Hippocampal formation (tissue), 2 donors: ENCODE measurements at places on chromosomes 12 and 14.

DNA sequence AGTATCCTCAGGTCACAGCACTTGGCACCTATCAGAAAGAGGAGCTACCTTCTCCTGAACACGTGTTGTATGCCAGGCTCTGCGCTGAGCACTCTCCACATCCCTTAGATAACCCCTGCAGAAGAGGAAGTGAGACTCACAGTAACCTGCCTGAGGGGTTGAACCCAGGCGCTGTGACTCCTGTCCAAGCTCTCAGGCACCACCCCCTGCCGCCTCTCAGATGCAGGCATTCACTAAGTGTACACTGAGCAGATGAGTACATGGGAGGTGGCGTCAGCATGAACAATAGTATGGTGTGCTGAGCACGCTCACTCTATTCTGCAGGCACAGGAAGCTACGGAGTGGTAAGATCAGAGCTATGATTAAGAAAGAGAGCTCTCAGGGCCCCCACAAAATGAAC, 21.0 kb upstream of the RIC8B start:
- no peak for DNase-seq

DNA sequence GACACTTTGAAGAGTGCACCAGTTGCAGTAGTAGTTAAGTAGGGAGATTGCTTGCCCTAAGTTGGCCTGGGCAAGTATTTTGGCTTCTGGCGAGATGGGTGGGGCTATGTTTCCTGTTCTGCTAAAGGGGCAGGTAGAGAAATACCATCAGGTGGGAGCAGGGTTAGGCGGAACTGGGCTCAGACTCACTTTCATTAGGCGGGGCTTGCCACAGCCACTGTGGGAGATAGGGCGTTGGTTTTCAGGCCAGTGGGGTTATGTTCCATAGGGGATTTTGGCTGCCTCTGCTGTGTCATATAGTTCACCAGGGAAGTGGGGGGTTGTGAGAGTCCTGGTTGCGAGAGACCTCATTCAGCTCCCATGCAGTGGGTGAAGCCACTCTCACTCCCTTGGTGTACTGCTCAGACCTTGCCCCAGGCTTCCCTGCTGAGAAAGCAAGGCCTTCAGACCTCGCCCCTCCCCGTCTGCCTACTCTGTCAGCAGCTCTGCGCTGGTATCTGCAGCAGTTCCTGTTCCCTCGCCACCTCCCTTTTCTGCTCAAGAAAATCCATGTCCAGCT, 43.3 kb downstream of the AEBP2 start:
- DNase-seq: no peak

DNA sequence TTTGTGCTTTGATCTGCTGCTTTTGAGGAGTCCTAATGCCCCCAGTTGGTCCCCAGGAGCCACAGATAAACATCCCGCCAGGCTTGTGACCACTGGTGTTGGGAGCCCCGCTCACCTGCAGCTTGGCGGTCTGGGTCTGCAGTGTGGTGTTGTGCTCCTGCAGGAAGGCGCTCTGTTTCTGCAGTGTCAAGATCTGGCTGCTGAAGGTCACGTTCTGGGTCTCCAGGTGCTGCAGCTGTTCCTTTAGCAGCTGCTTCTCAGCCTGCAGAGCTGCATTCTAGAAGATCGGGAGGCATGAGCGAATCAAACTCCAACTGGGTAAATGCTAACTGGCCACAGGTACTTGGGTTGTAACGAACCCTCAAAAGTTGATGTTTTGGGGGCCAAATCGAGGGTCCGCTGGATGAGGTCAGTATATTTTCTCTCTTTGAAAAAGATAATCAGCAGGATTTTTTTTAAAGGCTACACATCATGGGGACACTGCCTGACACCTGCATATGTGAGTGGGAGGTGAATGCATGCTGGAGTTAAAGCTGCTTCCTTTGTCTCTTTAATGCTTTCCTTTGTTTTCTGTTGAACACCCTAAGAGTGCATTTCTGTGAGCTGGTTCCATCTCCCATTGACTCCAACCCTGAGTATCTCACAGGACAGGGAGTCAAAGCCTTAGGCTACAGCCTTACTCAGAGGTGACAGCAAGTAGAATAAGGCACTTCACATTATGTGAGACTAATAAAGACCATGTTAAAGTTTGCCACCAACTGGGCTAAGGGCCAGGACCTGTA, 61.3 kb upstream of the GPR68 start:
- DNase-seq: no peak

GRCh38 chr14:61152851-61153364, 128.2 kb downstream of the TMEM30B start:
- DNase-seq: no peak

DNA sequence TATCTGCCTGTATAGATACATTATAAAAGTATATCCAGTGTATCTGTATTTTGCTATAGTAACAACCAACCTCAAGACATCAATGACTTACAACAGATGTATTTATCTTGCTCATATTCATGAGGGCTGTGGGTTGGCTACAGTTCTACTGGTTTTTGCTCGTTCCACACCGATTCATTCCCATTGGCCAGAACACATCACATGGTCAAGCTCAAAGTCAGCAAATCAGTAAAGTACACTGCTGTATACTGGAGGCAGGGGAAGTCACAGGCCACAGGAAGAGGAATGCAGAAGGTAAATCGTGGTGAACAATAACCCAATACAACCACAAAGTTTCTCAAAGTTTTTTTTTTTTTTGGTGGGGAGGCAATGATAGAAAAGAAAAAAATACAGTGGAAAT, 180.0 kb upstream of the CDKN3 start:
- DNase-seq: no peak

GRCh38 chr12:11854011-11854499, 204.6 kb downstream of the ETV6 start:
- DNase-seq: no peak

- no peak for DNase-seq
Observed at GRCh38 chr14:59407246-59408010, 57.8 kb downstream of the GPR135 start.

DNA sequence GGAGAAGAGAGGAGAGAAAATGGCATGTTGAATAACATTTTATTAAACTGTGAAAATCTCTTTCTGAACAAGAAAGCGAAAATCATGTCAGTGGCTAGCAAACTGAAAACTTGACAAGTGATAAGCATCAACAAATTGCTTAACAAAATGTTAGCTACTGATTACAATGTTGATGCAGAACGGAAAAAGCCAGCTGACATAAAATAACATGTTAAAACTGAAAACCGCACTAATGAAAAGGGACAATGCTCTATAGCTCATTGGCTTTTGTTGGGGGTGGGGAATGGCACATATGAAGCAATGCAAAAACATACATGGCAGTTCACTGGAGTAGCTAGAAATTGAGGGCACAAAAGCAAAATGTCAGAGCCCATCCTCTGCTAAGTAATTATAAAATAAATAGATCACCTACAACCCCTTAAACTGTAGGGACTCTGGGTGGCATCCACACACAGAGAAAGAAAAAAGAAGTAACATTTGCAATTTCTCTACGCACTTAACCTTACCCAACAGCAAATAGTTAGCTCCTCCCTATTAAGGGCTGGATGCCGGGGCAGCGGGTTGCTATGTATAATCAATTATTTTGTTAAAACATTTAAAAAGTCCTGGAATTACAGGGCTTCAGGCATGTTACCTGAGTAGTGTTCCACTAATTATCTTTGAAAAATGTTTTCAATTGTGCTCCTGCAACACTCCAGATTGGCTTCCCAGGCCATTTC, 129.2 kb upstream of the USP15 start:
- no peak for DNase-seq

DNA sequence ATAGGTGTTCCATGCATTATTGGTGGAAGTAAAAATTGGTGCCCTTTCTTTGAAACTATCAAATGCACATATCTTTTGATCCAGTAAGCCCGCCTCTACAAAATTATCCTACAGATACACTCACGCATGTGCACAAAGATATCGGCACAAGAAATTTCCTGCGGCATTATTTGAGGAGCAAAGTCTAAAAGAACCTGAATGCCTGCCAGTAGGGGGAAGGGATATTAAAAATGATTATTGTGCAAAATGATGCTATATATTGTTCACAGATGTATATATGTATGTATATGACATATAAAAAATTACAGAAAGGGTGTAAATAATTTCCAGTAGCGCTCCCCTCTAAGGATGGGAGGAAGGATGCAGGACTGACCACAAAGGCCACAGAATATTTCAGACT, 24.7 kb upstream of the ADIPOR2 start:
- no peak for DNase-seq

GRCh38 chr14:22497671-22498093, 91.3 kb downstream of the DAD1 start:
- no peak for DNase-seq

- DNase-seq: no peak
Observed at GRCh38 chr14:67971627-67972625, 152.3 kb downstream of the RAD51B start.

DNA sequence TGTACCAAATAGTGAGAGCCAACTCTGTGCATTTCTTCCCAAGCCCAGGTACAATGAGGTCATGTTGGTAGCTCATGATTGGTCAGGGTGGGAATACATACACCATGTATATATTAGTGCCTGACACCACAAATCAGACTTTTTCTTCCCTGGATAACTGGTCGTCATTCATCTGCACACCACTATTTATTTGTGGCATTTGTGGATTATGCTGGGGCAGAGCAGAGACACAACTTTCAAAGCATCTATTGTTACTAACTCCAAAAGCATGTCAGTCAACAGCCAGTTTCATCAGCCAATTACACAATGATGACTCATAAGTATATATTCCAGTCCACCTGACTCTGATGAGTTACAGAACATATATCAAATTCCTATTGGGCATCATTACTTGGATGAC, 181.7 kb downstream of the ADAMTS20 start:
- DNase-seq: no peak

GRCh38 chr14:74203639-74204038, 35.6 kb upstream of the VSX2 start:
- DNase-seq: peak; percentile 7

GRCh38 chr14:92453691-92454090, 59.9 kb upstream of the RIN3 start:
- no peak for DNase-seq

DNA sequence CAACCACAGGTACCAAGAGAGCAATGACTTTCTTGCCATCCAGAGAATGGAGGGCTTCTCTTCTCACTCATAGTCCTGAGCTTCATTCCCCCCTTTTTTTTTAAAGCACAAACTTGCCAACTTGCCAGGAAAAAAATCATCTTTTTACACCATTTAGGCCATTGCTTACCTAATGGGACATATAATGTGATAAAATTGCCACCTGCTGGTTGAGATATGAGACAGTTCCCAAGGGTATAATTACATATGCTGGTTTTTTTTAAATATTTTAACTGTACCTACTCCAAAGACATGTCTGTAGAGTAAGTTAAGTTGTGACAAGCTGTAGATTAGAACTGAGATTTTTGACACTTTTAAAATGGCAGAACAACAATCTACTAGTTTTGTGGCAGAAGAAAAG, 519.1 kb upstream of the SEL1L start:
- DNase-seq: no peak

DNA sequence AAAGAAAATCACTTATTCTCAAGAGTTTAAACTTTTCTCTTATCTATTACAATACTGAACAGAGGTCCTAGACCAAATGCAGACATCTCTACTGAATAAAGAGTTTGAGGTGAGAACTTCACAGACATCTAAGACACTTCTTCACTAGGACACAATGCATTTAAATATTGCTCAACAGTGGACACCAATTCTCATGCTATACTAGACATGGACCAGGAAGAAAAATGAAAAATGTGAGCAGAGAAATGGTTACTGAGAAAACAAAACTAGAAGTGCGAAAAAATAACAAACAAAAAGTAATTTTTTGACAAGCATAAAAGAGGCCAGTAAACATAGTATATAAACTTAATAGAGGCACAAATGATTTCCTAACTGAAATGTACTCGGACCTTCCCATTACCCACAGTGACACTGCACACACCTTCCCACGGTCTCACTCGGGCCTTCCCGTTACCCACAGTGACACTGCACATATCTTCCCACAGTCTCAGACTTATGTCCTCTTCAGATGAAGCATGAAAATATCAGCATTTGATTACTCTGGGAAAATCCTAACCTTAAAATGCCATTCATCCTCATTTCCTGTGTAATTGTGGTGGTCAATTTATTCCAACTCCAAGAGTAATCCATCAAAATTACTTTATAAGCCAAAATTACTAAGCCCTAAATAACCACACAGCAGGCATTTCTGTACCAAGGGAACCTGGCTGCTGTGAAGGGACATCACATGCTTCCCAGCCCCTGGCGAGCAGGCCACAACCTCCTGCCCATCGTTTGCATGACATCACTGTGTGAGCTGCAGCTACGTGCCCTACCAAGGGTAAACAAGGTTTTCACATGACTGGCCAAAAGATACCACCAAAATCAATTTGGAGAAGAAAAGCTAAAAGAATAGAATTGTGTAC, 6.4 kb downstream of the SLC15A4 start:
- peak; percentile 20 for DNase-seq

DNA sequence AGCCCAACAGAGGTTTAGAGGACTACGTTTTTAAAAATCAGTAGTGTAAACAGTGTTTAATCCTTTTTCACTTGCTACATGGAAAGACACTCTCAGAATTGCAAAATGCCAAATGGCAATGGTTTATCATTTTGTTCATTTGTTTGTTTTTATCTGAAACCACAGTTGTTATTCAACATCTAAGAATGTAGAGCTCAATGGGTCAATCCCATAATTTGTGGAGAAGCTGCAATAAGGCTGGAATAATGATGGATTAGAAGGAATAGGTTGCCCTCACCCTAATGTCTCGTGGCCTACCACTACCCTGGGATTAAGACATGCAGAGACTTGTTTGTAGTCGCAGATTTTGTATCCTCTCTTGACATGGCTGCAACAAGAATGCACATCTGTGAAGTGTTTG, 115.7 kb downstream of the LLPH start:
- no peak for DNase-seq

DNA sequence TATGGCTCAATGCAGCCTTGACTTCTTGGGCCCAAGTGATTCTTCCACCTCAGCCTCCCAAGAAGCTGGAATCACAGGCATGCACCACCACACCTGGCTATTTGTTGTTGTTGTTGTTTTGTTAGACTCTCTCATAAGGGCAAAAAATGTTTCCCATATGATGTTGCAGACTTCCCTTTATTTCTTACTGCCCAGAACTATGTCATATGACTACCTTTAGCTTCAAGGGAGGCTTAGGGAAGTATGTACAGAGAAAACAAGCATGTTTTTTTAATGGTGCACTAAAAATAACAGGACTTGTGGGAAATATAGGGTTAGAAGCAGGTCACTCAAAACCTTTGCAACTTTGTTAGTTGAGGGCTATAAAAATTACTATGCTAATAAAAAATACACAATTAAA, 4.3 kb upstream of the GPR19 start:
- no peak for DNase-seq

DNA sequence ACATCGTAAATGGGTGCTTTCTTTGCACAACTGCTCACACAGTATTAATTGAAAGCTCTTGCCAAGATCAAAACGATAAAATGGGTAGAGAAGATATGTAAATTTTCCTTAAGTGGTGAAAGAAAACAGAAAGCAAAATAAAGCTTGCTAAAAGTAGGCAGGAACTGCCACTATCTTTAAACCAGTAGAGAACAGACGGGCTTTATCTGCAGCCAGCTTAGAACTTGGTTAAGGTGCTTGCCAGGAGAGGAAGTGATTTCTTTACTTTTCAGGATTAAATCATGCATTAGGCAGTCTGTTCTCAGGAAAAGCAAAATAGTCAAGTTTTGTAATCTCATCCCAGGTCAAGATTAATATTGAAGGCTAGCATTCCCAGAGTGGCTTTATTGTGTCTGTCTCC, 56.9 kb upstream of the CCDC175 start:
- no peak for DNase-seq

GRCh38 chr14:91545204-91545603, 35.1 kb upstream of the PPP4R3A start:
- DNase-seq: no peak
